ENCODE measurements at places on chromosomes 1 and 21.
A peak's percentile ranks its signal among the peaks of the same experiment; 100 is the strongest.

DNA sequence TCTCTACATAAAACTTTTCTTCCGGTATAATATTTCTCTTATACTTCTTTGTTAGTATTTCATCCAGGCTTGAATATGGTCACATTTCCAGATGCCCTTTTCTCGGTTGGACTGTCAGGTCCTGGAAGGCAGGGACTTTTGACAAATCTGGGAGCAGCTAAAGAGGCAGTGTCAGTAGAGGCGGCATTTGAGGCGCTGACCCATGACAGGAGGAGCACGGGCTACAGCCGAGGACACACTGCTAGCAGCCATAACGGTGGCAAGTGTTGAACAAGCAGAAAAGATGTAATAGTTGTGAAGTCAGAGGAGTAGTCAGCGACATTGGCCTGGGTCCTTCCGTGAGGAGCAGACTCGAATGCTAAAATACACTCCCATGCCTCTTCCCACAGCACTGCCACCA lies 14.5 kb upstream of the NRIP1 start:
- H3K27me3 ChIP-seq: peaks cover 4% of the 10 kb centered on the region
- H3K4me3 ChIP-seq: no peak overlapping the region
- no peak for DNase-seq
- no peaks in the 10 kb centered on the region for H3K36me3 ChIP-seq
- no peak overlapping the region for H3K27ac ChIP-seq

DNA sequence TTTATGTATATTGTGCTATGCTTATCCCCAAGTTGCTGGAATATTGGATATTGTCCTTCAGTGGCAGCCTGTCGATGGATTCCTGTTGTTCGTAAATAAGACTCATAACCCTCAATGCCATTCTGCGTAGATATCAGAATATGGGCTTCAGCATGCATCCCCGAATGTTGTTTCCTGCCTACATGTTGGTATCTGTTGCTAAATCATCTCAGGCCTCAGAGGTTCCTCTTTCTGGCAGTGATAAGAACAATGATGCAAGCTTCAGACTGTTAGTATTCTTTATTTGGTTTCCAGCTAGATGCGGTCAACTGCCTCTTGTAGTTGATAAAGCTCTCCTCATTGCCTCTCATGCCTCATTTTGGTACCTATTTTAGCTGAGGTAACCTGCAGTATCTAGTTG lies 2082.6 kb downstream of the MRPL39 start:
- H3K27ac ChIP-seq: no peak overlapping the region
- H3K36me3 ChIP-seq: no peaks in the 10 kb centered on the region
- H3K4me1 ChIP-seq: no peaks in the 10 kb centered on the region
- DNase-seq: no peak
- H3K4me3 ChIP-seq: no peak overlapping the region

GRCh38 chr1:234737967-234738314 lies 128.0 kb upstream of the IRF2BP2 start:
- H3K27me3 ChIP-seq: no peaks in the 10 kb centered on the region
- H3K4me1 ChIP-seq: peaks cover 11% of the 10 kb centered on the region
- H3K4me3 ChIP-seq: no peak overlapping the region
- DNase-seq: no peak
- H3K36me3 ChIP-seq: no peaks in the 10 kb centered on the region

DNA sequence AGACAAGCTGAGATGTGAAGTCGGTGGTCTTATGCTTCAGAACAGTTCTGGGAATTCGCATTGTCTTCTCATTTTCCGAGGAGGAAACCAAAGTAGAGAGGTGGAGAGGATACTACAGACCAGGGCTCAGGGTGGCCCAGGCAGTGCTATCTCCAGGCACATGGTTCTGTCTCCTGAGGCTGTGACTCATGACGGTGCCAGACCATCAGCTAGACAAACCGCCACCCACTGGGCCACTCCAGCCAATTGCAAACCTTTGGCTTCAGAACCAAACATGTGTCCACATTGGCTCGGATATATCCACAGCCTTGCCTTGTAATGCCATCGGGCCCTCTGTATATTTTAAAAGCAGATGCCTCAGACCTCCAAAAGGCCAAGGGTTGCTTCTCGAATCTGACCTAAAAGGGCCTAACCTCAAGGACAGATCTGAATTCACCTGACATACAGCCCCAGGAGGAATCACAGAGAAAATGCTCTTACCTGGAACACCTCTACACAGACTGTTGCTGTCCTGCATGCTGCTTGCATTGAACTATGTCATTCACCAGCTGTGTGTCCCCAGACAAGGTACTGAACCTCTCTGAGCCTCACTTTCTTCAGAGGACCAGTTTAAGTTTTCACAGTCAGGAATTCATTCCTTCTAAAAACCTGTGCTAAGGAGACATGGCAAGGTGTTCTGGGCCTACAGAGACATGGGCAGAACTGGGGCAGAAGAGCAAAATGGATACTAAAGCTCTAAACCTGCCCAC lies 224.9 kb upstream of the JUN start:
- peaks cover 24% of the 10 kb centered on the region for H3K4me1 ChIP-seq
- H3K4me3 ChIP-seq: no peak overlapping the region
- H3K27ac ChIP-seq: no peak overlapping the region
- no peaks in the 10 kb centered on the region for H3K36me3 ChIP-seq
- DNase-seq: no peak
- no peaks in the 10 kb centered on the region for H3K27me3 ChIP-seq

- H3K27me3 ChIP-seq: peaks cover 2% of the 10 kb centered on the region
- H3K27ac ChIP-seq: no peak overlapping the region
- no peaks in the 10 kb centered on the region for H3K36me3 ChIP-seq
- DNase-seq: no peak
- H3K4me3 ChIP-seq: no peak overlapping the region
- H3K4me1 ChIP-seq: no peaks in the 10 kb centered on the region
These were observed 271.2 kb downstream of the MATN1 start for GRCh38 chr1:30452170-30452569.

GRCh38 chr1:62207187-62207586 lies 12.5 kb downstream of the L1TD1 start:
- H3K27me3 ChIP-seq: no peaks in the 10 kb centered on the region
- no peak overlapping the region for H3K27ac ChIP-seq
- H3K36me3 ChIP-seq: no peaks in the 10 kb centered on the region
- H3K4me3 ChIP-seq: no peak overlapping the region
- no peak for DNase-seq
- no peaks in the 10 kb centered on the region for H3K4me1 ChIP-seq

GRCh38 chr21:34790341-34790740 lies 121.5 kb downstream of the CLIC6 start:
- peaks cover 40% of the 10 kb centered on the region for H3K36me3 ChIP-seq
- no peak overlapping the region for H3K27ac ChIP-seq
- H3K4me1 ChIP-seq: no peaks in the 10 kb centered on the region
- no peak overlapping the region for H3K4me3 ChIP-seq

DNA sequence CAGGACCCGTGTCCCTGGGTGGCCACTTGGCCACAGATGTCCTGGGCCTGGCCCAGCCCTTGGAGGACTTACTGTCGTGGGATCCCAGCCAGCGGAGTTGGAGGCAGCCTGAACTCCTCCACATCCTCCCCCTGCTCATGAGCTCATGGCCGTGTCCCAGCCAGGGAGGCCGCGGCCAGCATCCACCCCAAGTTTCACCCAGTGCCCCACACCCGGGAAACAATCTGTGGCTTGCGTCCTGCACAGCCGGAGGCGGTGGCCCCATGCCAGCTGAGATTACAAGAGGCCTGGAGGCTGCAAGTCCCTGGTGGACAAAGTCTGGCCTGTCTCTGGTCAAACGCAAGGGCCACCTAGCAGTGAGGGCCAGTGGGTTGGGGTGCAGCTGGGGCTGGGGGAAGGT lies 27.5 kb upstream of the TMEM52 start:
- H3K27me3 ChIP-seq: peaks cover 2% of the 10 kb centered on the region
- DNase-seq: no peak
- H3K27ac ChIP-seq: no peak overlapping the region
- no peaks in the 10 kb centered on the region for H3K36me3 ChIP-seq
- H3K4me3 ChIP-seq: no peak overlapping the region
- H3K4me1 ChIP-seq: peaks cover 10% of the 10 kb centered on the region

DNA sequence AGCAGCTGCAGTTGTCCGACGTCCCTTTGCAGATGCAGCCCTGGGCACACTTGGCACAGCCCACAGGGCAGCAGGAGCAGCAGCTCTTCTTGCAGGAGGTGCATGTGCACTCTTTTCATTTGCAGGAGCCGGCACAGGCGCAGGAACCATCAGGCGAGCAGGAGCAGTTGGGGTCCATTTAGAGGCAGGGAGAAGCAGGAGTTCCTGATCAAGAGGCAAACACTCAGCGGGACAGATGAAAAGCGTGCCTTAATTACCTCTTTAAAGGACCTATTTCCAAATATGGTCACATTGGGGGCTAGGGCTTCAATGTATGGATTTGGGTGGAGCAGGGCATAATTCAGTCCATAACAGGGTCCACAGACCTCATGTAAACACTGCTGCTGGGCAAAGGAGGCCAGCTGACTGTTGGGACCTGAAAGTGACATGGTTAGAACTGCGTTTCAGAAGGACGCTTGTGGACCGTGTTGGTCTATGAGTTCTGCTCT lies 4.3 kb upstream of the CPLANE2 start:
- no peaks in the 10 kb centered on the region for H3K27me3 ChIP-seq
- H3K36me3 ChIP-seq: no peaks in the 10 kb centered on the region
- H3K4me1 ChIP-seq: peaks cover 25% of the 10 kb centered on the region
- H3K27ac ChIP-seq: no peak overlapping the region
- no peak overlapping the region for H3K4me3 ChIP-seq
- no peak for DNase-seq

- peak; percentile 6 for DNase-seq
- H3K36me3 ChIP-seq: peaks cover 9% of the 10 kb centered on the region
- no peaks in the 10 kb centered on the region for H3K27me3 ChIP-seq
- no peak overlapping the region for H3K4me3 ChIP-seq
These were observed 48.0 kb downstream of the DMAP1 start for GRCh38 chr1:44261171-44261817.
